ENCODE measurements at places on chromosomes 7 and 10.

- no peak for DNase-seq
These were observed 218.2 kb downstream of the ANK3 start for GRCh38 chr10:60171436-60172013.

DNA sequence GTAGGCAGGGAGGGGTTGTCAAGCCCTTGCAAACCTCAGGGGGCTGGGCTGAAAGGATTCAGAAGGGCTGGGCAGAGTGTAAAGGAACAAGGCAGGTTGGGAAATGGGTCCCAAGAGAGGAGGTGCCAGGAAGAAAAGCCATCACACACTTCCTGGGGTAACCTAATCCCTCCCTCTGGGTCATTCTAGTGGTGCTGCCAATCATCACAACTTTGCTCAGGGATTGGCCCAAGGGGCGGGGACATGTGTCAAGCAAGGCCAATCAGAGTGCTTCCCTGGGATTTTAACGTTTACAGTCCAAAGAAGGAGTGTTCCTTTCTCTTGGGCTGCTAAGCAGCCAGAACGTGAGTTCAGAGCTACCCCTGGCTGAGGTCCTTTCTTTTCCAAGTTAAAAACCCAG, 57.1 kb upstream of the NPTX2 start:
- DNase-seq = no peak

- no peak for DNase-seq
These were observed 2.5 kb downstream of the LFNG start for GRCh38 chr7:2521952-2522591.

DNA sequence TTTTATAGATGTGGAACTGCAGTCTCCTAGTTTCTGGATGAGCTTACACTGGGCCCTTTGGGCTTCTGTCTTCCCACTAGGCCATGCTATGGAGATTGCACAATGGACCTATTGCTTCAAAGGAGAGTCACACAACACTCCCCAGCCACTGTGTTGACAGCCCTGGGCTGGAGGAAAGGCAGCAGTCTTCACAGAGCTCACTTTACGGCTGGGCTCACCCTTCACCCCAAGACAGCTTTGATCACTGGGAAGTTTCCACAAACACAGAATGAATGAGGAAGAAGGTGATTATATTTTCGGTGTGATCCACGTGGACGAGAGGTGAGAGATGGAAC, 92.7 kb upstream of the GDF10 start:
- no peak for DNase-seq

GRCh38 chr7:7226407-7226806, 44.1 kb downstream of the C1GALT1 start:
- no peak for DNase-seq

All from activated CD4-positive, alpha-beta T cell treated with anti-CD3 and anti-CD28 coated beads for 24 hours (primary cell).